ENCODE measurements at places on chromosomes 16 and 17.

DNA sequence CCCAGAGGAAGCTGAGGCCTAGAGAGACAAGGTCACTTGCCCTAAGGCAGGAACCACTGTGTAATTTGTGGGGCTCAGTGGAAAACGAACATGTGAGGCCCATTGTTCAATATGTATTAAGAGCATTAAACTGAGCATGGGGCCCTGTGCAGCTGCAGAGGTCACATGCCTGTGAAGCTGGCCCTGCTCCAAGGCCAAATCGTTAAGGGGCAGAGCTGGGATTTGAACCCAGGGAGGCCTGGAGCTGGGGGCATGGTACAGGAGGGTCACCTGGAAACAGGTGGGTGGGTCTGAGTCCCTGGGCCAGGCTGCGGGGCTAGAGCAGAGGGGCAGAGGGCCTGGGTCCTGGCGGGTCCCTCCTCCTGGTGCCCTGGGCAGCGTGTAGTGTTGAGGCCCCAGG is 19.7 kb downstream of the C16orf74 start:
- no peak for DNase-seq

GRCh38 chr16:89476811-89477261 is 13.5 kb downstream of the ANKRD11 start:
- no peak for DNase-seq

- no peak for DNase-seq
Measured at GRCh38 chr17:43667947-43668348, 6.2 kb upstream of the MEOX1 start.

GRCh38 chr16:67878846-67879245 is 5.8 kb upstream of the NRN1L start:
- DNase-seq: no peak

GRCh38 chr17:56499799-56500388 is 93.6 kb upstream of the NOG start:
- peak; percentile 21 for DNase-seq

DNA sequence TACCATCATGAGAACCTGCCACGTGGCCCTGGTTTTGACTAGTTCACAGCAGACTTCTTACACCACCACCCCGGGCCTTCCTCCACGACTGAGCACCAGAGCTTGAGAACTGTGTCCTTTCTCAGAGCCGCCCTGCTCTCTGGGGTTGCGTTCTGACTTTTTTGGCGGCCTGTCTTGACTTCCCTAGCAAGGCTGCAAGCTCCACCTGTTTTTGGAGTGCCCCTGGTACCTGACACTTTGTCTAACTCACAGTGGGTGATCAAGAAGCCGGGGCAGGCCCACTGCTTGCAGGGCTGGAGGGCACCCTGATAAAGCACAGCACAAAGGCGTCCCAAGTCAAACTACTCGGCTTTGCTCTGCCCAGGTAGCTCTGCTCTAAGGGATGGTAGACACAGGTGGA is 154.3 kb downstream of the SDK2 start:
- DNase-seq: no peak

DNA sequence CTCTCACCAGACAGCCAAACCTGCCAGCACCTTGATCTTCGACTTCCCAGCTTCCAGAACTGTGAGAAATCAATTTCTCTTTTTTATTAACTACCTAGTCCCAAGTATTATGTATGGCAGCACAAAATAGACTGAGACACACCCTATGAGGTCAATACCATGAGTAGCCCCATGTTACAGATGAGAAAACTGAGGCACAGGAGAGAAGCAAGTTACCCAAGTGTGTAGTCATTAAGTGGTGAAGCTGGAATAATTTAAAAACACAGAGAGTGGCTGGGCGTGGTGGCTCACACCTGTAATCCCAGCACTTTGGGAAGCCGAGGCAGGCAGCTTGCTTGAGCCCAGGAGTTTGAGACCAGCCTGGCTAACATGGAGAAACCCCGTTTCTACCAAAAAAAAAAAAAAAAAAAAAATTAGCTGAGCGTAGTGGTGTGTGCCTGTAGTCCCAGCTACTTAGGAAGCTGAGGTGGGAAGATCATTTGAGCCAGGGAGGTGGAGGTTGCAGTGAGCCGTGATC is 4.9 kb downstream of the NQO1 start:
- no peak for DNase-seq

DNA sequence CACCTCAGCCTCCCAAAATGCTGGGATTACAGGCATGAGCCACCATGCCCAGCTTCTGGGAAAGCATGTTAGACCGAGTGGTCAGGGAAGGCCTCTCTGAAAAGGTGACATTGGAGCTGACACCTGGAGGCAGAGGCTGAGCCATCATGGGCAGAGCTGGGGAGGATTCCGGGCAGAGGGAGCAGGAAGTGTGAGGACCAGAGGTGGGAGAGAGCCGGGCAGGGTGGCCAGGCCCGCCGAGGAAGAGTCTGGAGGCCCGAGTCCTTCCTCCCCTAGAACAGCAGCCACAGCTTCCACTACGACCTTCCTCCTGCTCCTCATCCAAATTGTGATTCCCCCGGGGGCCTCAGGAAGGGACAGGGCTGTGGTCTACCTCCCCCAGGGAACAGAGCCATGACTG is 74.7 kb downstream of the COG7 start:
- DNase-seq: no peak

GRCh38 chr16:75086281-75086680 is 30.3 kb downstream of the LDHD start:
- DNase-seq: no peak

DNA sequence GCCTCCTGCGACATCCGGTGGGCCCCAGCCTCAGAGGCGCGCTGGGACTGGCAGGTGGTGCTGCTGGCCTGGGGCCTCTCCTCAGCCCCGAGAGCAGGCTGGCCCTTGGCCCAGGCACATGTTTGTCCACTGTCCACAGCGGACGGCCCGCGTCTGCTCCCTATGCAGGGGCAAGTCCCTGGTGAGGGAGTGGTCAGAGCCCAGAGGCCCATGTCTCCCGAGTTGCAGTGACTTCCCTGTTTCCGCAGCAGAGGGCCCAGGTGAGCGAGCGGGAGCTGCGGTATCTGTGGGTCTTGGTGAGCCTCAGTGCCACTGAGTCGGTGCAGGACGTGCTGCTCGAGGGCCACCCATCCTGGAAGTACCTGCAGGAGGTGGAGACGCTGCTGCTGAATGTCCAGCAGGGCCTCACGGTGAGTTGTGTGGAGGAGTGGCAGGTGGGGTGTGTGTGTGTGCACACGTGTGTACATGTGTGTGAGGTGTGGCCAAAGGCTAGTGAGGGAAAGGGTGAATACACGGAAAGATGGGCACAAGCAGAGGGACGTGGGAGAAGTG is 10.4 kb downstream of the IL34 start:
- DNase-seq: no peak

- DNase-seq: no peak
Measured at GRCh38 chr16:19863990-19864389, 20.7 kb downstream of the GPRC5B start.

DNA sequence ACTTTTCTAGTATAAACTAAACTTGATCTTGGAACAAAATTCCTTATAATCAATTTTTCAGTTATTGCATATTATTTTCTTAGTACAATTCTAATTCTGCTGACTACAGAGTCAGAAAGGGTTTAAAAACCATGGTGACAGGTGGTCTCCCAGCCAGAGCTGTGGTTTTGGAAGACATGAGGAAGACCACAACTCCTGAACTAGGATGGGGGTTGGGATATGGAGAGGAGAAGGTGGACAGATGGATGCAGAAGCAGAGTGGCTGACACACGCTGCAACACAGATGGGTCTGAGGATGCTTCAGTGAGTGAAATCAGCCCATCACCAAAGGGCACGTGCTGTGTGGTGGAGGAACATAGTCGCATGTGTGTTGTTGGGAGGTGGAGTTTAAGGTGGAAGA is 187.7 kb downstream of the LGALS9B start:
- DNase-seq: no peak
